Stimulated activated CD8-positive, alpha-beta memory T cell treated with anti-CD3 and anti-CD28 coated beads, Interleukin-15, amount 100 ng/mL, for 1 hour (primary cell): ENCODE measurements at places on chromosomes 3 and 15.

DNA sequence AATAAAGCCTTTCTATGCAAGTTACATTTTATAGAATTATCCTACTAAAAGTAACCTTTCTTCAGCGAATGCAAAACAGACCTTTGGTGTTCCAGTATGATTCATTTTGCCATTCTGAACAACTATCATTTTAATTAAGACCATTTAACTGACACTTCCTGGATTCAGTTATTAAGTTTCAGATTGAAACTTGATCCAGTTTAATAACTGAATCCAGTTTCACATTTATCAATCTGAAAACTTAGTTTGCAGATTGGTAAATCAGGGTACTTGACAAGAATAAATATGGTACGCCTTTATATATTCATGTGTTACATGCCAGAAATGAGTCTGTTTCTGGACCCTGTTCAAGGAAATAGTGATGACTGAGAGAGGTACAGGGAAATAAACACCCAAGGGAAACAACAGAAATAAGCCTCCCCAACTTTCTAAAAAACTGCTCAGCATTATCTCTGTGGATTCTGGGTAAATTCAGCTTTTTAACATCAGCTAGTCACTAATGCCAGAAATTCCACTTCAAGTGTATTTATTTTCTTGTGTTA lies 23.3 kb upstream of the NFKBIZ start:
- no peak for DNase-seq

- no peak for DNase-seq
Measured at GRCh38 chr3:44301746-44302145, 36.8 kb upstream of the TCAIM start.

DNA sequence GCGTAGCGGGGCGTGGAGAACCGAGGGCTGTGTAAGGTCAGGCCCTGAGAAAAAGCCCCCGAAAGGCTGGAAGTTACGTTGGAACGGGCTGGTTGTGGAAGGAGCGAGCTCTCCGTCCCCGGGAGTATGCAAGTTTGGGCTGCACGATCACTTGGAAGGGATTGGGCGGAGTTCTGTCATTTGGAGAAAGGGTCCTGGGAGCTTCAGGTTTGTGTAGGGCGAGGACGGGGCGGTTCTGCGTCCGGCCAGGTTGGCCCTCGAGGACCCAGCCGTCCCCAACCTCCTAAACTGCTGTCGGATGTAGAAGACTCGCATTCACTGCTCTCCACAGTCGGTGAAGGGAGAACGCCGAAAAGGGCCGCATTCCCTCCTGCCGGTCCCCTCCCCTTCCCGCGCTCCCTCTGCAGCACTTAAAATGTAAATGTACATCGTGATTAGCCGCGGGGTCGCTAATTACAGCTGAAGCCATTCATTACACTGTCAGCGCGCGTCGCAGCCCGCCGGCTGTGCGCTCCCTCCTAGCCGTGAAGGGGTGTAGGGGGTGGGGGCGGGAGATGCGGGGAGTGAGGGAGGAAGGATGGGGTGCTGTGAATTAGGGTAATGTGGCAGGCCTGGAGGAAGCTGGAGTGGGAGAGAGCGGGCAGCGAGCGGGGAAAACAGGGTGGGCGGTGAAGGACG lies 2.5 kb upstream of the RPP25 start:
- no peak for DNase-seq

- no peak for DNase-seq
Measured at GRCh38 chr15:63979262-63979793, 67.0 kb downstream of the DAPK2 start.

GRCh38 chr15:86624261-86625036 lies 544.8 kb downstream of the AGBL1 start:
- DNase-seq: peak; percentile 33

- DNase-seq: no peak
Measured at GRCh38 chr15:94105760-94106159, 125.6 kb upstream of the MCTP2 start.

- no peak for DNase-seq
Measured at GRCh38 chr3:133548090-133548489, 25.4 kb upstream of the CDV3 start.

DNA sequence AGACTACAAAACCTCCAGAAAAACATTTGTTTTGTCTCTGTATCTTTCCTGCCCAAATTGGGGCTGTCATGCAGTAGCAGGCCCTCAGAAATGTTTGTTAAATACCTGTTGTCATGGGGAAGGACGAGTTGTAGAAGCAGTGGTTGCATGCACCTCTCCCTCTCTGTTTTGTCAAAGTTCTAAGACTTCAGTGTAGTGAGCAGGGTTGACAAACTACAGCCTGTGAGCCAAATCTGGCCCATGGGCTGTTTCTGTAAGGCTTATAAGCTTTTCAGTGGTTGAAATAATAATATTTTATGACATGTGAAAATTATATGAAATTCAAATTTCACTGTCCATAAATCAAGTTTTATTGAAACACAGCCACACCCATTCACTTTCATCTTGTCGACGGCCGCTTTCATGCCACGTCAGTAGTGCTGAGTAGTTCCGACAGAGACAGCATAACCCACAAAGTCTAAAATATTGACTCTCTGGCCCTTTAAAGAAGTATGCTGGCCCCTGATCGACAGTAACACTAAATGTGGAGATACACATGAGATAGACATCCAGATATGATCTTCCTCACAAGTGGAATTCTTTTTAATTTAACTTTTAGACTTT lies 102.9 kb downstream of the PDZRN3 start:
- no peak for DNase-seq

DNA sequence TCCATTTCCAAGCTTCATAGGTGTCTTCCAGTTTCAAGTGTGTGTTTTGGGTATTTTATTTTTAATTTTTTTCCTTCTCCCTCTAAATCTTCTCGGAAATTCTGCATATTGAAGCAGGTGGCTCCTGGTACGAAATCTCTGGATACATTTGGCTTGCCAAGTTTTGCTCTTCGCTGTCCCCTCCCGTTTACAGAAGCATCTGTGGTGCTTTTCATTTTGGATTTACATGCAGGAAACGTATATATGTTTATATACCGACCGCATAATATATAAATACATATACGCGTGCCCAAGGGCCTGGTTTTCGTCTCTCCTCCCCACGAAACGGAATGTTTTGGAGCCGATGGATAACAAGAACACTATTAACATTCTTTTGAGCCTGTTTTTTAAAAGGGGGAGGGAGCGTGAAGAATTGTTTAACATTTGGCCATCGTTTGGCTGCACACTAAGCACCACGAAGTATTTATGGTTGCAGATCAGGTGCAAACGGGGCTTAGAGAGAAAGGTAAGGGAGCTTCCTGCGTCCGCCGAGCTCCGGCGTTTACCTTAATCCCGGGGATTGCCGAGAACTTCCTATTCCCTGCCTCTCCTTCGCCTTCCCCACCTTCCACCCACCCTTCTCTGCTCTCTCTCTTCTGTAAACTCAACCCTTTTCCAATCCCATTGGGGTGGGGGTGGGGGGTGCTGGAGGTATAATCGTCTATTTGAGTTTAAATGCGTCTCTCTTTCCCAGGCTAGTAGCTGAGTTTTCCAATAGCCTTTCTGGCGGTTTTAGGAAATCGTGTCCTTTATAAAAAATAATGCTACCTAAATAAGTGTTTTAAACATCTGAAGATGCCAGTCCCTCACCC lies 1.1 kb upstream of the NLGN1 start:
- DNase-seq: no peak

- DNase-seq: no peak
Measured at GRCh38 chr3:49098429-49098828, 4.6 kb upstream of the QRICH1 start.

DNA sequence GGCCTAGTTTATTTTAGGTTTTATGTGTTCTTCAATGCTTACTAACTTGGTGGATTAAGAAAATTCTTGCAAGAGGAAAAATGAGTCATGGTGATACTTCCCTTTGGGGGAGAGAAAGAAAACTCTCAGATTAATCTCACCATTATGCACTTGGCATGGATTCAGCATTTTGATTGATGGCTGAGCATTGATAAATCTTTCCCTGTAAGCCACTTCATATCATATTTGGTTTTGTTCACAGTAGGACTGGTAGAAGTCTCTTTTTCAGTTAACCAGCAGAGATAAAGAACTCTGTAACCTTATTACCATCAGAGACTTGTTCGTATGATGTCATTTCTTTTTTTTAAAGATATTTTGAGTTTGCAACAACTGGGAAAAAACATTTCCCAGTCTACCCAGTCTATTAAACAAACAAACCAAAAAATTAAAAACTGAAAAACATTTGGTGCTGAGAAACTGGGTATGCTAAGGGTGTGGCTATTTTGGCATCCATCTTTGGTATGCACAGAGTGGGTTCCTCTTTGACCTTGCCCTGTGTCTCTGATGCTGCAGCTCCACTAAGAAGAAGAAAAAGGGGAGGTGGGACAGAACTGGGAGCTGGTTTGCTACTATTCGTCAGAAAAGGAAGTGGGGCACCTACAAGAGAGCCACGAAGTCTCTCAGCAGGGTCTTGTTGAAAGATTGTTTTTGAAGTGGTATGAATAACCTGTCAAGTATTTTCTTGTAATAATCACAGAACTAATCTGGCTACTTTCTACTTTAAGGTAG lies 17.2 kb downstream of the TMOD3 start:
- DNase-seq: no peak

DNA sequence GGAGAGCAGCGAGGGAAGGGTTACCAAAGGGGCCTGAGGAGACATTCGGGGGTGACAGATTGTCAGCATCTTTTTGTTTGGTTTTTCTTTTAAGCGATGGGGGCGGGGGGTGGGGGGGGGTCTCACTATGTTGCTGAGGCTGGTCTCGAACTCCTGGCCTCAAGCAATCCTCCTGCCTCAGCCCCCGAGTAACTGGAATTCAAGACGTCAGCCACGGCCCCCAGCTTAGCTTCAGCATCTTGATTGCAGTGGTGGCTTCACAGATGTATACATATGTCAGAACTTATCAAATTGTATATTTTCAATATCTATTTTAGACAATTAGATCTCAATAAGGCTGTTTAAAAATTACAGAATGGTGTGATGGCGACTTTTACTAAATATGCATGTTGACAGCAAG lies 30.9 kb downstream of the ZDHHC19 start:
- DNase-seq: no peak

GRCh38 chr3:120025520-120025919 lies 68.7 kb downstream of the GSK3B start:
- no peak for DNase-seq

DNA sequence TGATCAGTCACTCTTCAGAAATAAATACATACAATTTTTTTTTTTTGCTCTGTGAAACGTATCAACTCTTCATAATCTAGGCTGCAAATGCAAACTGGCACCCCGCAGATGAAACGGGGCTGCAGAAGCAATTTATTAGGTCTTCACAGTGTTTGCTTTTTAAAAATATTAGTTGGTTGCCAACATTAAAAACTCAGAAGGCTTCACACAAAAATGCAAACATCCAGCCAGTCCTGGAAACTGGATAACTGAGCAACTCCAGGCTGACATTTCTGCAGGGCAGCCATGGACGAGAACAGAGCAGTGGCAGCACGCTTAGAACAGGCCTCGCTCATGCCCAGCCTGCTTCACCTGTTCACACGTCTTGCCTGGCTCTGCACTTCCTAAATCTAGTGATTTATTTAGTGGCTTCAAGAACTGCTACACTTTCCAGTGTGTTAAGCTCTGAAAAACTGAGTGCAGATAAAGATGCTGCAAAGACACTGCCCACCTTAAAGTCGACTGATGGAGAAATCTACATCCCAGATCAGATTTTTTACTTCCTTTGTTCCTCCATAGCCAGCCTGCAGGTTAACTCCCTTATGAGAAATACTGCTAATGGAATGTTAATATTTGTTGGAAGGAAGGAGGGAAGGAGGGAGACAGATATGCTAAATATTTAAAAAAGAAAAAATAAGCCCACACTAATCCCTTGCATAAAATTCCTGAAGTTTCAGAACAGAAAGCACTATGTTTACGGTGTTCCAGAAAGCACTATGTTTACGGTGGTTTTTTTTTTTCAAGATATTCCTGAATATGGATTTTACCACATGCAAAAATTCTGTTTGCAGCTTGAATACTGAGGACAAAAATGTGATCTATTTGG lies 53.6 kb downstream of the SETMAR start:
- no peak for DNase-seq

DNA sequence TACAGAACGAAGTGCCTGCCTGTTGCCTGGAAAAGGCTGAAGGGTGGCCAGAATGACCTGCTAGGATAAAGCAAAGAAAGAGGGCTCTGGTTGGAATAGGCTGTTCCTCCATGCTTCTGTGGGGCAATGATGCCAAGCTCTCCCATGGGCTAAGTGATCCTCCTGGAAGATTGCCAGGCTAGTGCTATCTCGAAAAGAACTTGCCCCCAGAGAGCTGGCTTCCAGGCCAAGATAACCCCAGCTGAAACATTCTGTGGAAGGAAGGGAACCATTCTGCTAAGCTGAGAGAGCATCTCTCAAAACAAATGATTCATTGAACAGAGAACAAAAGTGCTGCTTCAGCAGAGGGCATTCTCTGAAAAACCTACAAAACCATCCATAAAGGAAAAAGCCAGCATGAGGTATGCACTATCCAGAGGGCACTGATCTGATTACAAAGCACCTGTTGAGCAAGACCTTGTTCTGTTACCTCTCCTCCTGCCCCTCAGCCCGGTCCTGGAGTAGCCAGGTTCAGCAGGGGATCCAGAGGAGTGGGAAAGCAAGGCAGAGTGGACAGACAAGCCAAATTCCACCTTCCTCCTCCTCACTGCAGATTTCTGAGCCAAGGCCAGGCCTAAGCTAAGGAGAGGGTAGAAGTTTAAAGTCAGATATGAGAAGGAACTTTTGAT lies 31.9 kb upstream of the SPRED1 start:
- no peak for DNase-seq

DNA sequence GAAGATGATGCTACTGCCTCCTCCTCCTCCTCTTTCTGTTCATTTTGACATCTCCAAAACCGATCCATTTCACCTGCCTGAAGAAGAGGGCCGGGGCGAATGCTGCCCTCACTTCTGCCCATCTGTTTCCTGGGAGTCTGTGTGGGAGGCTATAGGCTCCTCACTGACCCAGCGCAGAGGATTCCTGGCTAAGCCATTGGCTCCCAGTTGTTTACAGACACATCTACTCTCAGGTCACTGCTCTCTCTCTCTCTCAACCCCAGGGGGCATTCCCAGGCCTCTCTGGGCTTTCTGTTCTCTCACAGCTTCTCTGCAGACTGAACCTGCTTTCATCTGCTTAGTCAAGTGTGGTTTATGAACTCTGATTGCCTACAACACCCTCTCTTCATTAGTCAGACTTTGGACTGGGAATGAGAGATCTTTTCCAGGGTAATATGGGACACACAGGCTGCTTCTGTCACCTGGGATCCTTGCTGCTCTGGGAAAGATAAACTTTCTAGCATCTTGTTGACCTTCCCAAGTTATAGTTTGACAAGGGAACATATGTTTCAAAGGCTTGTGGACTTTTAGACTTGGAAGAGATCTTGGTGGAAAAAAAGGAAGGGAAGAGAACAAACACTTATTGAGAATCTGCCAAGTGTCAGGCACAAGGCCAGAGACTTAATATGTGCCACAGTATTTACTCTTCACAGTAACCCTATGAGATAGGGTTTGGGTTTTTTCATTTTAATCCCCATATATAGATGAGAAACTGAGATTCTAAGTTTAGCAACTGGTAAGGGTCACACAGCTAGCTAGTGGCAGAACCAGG lies 30.2 kb upstream of the USP3 start:
- DNase-seq: no peak

DNA sequence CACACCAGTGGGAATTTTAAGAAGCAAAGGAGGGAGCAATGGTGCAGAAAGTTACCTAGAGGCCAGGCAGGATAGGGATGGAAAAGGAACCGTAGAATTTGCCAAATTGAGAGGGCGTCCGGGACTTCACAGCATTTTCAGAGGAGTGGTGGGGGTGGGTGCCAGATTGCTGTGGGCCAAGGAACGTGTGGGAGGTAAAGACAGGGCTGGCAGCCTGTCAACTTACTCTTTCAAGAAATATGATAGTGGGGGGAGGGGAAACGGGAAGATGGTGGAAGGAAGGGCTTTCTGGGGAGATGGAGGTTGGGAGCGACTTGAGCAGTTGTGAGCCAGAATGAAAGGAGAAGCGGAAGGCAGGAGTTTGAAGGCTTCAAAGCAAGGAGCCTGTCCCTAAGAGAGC lies 1.4 kb upstream of the SLC6A11 start:
- DNase-seq: no peak
